Thoracic aorta (tissue), 2 donors: ENCODE measurements at places on chromosomes 7 and 10. TPM values are rescaled to one million over a fixed set of nuclear protein-coding genes. Genes with fewer than 3 reads are reported as not detected.

Gene CAMK2B
- total RNA-seq: 2.8 TPM

Gene DYNC1I1
- 24.6 TPM for total RNA-seq

Gene IDI2
- total RNA-seq: not detected

Gene LRIT1
- not detected for total RNA-seq

Gene OR6B1
- total RNA-seq: not detected
